Hypothalamus (tissue), 51 donors: ENCODE measurements at places on chromosomes 5 and 9.

DNA sequence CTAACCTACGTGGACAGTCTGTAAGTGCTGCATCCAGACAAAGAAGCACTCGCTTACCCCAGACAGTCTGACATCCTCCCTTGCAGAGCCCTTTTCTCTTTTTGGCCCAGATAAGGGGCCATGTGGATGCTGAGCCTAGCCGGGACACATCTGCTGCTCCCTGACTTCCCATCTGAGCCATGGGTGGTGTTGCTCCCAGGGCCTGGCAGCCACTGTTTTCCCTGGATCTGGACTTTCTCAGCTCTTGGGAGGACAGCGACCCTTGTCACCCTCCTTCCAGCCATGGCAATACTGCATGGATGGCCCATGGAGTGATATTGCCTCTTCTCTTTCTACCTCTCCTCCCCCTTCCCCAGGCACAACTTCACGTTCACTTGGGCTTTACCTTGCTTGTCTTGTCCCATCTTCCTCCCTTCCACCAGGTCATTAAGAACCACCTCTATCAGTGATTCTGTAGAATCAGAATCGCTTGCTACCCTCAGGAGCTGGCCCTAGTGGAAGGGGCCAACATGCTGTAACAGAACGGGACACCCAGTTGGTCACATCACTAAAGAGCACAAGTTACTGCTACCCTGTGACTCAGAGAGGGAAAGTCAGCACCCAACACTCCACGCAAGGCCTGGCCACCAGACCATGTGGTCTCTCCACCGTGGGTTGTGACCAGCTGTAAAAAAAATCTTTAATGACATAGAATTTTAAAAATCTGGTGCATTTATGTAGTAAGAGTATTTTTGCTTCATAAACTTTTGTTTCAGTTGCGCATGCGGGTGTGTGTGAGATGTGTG, 4.4 kb downstream of the NEURL1B start:
- no peak for DNase-seq

DNA sequence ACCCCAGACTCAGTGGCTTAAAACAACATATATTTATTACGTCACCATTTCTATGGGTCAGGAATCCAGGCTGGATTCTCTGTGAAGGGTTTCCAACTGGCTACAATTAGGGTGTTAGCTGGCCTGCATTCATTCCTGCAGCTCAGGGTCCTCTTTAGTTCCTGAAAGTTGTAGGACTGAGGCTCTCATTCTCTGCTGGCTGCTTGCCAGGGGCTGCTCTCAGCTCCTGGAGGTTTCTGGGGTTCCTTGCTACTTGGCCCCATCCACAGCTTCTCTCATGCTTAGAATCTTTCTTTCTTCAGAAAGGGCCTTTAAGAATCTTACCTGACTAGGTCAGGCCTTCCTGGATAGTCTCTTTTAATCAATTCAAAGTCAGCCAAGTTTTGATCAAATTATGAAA, 424.6 kb downstream of the GADD45G start:
- no peak for DNase-seq

- no peak for DNase-seq
These were observed 716 bp downstream of the TMEM171 start for GRCh38 chr5:73121119-73121463.

GRCh38 chr9:130128251-130128650, 44.0 kb upstream of the NCS1 start:
- DNase-seq, result no peak

GRCh38 chr5:141135030-141135717, at the start of gene PCDHB5:
PCDHB5 (plus strand) TSS chr5:141135206; CDS start chr5:141135435, 229 bp downstream.
- DNase-seq, result peak; percentile 2

- no peak for DNase-seq
These were observed 43.8 kb upstream of the SPTLC1 start for GRCh38 chr9:92159058-92159457.

DNA sequence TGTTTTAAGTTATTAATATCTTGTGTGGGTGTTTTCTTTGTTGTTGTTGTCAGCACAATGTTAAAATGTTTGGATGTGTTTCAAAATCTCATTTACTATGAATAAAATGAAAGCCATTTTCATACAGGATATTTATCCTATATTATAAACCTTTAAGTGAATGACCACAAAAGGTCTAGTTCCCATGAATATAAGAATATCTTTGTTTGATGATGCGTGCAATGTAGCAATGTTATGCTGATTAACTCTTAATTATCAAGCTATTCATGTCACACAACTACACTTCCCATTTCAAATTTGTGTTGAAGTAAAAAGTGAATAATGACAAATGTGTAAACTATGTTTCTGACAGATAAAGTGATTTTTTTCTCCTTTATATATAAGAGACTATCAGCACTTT, 59.8 kb downstream of the MEF2C start:
- no peak for DNase-seq

GRCh38 chr9:100554935-100555401, 22.9 kb upstream of the CAVIN4 start:
- DNase-seq, result peak; percentile 56

DNA sequence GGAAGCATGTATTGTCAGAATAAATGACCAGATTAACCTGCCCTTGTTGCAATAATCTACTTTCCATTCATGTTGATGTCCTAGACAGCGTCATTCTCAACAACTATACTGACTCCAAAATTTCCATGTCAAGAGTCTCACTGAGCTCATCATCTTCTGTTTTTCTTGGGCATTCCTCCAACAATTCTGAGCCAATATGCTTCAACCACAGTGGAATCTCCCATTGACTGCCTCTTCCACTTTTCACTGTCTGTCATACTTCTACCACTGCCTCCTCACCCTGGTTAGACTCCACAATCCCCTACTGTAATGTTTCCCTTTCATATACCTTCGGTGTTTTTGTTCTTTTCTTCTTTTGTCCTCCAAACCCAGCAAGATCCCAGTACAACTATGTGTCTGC, 162.8 kb downstream of the TLE1 start:
- DNase-seq, result no peak

DNA sequence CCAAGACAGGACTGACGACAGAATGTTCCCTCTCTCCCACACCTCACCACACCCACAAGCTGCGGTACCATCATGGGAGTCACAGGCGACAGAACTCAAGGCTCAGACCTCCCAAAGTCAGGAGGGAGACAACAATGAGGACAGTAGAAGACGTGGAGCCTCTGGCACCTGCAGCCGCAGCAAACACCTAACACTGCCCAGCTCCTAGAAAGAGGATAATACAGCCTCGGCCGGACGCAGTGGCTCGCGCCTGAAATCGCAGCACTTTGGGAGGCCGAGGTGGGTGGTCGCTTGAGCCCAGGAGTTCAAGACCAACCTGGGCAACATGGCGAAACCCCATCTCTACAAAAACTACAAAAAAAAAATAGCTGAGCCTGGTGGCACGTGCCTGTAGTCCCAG, 13.2 kb upstream of the PRDM12 start:
- no peak for DNase-seq

GRCh38 chr9:94949370-94949769, 222.9 kb downstream of the AOPEP start:
- no peak for DNase-seq

GRCh38 chr9:32839013-32839885, 55.9 kb downstream of the TMEM215 start:
- no peak for DNase-seq

DNA sequence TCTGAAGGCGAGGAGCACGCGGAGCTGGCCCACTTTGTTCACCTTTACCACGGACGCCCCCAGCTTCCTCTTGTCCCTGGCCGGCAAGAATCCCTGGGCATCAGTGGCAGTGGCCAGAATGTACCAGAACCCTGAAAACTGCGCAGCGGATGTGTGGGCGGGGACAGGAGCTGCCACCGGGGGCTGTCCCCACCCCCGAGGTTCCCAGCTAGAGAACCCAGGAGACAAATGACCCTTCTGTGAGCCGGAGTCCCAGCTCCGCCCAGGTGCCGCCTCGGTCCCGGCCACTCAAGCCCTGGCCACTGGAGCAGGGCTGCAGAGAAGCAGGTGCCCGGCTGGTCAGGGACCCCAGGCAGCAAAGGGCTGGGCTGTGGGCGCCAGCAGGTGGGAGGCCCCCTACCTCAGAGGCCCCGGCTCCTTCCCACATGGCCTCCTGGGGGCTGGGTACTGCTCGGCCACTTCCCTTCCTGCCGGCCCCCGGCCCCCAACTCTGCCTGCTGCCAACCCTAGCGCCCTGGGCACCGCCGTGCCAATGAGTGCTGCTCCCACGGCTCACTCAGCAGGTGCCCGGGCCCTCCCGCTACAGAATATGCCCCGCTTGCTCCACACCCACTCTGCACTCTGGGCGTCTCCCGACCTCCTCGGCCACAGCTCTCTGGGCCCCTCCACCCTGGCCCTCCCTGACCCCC, 713 bp downstream of the LCN10 start:
- no peak for DNase-seq

- no peak for DNase-seq
These were observed 287.4 kb downstream of the IRX1 start for GRCh38 chr5:3883040-3883439.

DNA sequence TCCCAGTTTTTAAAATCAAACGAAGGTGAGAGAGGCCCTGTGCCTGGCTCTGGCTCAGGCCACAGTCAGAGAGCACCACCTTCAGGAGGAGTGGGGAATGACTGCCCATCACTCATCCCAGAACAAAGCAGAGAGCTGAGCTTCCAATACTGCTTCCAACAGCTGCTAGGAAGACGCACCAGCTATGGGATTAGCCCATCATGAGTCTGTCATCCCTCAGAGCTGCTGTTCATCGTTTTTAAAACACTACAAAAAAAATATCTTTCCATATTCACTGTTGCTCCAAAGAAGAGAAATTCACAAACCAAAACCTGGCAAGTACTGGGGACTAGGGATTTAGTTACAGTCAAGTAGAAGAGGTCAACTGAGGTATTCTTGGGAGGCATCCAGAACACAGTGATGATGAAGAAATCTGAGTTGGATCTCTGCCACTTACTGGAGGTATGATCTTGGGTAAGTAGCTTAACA, 102.4 kb downstream of the CDK5RAP2 start:
- DNase-seq, result peak; percentile 7

DNA sequence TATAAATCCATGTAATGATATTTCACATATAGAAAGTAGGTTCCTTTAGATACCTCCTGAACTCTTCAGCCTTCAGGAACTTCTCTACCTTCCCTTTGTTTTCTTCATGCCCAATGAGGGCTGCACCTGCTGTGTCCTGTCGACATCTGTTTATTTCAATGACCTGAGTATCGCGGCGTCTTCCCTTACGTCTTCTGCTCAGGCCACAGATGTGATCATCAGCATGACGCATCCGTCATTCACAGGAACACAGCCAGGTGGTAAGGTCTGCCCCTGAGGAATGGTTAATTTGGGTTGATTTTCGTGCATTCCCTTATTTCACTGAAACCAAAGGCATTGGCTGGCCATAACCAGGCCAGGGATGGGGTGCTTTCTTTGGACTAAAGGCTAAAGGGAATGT, 217.1 kb downstream of the MED10 start:
- no peak for DNase-seq

DNA sequence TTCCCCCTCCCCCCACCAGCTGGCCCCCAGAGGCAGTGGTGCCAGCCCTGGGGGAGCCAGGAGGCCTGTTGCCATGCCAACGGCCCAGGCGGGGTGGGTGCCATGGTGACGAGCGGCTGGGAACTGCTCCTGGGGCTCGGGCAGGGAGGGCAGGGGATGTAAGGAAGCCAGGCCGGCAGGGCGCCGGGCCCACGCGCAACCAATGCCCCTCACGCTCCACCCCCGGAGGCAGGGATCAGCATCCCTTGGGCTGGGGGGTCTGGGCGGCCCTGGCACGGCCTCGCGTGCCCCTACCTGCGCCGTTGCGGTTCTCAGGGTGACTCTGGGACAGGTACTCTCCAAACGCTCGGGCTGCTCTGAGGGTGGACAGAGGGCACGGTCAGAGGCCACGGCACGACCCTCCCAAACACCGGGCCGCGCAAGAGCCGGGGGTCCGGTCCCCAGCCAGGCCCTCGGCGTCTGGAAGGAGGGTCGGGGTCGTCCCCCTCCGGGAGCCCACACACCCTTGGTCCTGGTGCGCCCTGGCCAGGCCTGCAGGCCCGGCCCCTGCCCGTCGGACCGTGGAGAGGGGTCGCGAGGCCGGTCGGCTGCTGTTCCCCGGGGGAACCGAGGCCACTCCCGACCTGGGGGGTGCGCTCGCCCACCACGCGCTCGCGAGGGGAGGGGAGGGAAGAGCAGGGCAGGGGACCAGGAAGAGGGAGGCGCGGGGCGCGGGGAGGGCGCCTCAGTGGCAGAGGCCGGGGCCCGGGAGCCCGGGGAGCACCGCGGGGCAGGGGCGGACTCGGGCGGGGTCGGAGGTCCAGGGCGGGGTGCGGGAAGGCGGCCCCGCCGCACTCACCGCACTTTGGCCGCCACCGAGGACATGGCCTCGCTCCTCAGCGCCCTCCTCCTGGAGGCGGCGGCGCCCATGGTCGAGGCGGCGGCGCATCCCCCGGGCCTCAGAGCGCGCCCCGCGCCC, 661 bp downstream of the NSMF start:
- peak; percentile 74 for DNase-seq

DNA sequence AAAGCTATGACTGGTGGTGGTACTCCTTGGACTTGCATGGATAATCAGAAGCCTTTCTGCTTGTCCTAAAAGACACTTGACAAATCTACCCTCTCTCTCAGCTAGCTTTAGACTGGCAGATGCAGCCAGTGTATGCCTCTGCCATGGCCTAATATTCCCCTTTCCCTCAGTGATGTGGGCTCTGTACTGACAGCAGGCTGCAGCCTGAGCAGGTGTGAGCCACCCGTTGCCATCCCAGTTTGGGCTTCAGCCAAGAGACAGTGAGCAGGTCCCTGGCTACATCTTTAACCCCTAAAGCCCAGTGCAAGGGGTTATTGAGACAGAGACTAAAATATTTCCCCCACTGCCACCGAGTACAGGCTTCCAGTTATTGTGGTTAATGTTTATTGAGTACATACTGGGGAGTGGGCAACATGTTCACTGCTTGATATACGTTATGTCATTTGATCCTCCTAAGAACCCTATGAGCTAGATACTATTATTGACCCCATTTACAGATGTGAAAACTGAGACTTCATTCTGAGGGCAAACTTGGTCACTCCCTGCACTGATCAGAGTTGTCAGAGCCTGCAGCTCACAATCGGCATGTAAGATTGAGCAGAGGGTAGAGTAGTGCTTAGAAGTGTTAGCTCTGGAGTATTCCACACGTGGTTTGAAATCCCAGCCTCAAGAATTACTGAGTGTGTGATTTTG, 254.2 kb downstream of the ARHGAP26 start:
- DNase-seq, result no peak

DNA sequence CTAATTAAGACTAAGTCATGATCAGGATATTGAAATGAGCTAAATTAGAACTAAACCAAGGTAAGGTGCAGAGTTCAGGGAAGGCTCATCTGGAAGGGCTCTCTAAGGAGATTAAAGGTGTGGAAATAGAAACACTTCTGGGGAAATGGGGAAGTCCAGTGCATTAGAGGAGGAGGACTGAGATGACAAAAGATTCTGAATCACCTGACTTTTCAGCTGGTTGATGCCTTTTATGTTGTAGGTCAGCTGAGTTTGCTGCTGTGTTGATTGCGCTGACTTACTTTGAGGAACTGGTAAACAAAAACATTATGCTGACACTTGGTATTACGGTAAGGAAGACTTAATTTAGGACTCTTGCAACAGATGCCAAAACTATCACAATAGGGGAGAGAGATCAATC, 23.8 kb downstream of the IFNA5 start:
- DNase-seq, result no peak

GRCh38 chr5:105878402-105878801, 1792.3 kb downstream of the EFNA5 start:
- DNase-seq, result no peak
